ENCODE measurements at places on chromosomes 4 and X. TPM values are rescaled to one million over a fixed set of nuclear protein-coding genes. Genes with fewer than 3 reads are reported as not detected.

PAGE2B gene
- total RNA-seq: not detected

HS3ST1 gene
- total RNA-seq: 1.2 TPM

GYPA gene
- not detected for total RNA-seq

ETDA gene
- not detected for total RNA-seq

PHOX2B gene
- not detected for total RNA-seq
